ENCODE measurements at places on chromosomes 2 and 18.

DNA sequence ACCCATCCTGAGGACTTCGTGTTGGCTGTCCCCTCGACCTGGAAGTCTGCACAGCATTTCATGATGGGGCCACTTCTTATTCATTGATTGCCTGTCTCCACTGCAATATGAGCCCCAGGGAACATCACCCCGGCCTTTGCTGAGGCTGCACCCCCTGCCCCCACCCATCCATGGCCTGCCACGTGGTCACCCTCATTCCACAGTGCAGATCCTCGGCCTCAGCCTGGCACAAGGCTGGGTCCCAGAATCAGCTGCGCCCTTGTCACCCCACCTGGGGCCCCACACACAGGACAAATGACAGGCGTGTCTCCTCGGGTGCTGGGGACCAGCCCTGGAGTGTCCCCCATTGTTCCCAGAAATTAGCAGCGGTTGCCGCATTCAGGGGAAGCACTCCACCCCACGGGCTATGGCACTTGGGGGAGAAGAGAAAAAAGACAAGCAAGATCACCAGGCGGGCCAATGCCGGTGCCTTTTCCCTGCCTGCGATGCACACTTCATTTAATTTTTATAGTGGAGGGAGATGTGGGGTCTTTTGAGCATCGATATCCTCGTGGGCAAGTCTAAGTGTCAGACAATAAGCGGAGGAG, 157.4 kb downstream of the INHBB start:
- DNase-seq = no peak

DNA sequence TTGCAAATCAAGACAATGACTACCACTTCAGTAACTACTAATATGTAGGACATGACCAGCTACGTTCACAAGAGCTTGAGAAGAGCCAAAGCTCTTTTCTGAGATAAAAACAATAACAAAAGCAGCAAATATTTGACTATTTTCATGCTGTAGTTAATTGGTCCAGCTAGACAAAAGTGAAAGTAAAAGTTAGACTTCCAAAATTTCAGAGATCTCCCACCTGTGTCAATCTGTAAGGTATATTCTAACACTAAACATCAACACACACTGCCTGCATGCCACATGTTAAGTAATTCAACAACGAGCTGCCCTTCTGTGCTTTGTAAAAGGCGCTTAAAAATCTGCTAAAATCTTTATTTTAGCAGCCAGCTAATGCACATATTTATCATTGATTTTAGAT, 185.9 kb downstream of the SLC39A10 start:
- DNase-seq = no peak

DNA sequence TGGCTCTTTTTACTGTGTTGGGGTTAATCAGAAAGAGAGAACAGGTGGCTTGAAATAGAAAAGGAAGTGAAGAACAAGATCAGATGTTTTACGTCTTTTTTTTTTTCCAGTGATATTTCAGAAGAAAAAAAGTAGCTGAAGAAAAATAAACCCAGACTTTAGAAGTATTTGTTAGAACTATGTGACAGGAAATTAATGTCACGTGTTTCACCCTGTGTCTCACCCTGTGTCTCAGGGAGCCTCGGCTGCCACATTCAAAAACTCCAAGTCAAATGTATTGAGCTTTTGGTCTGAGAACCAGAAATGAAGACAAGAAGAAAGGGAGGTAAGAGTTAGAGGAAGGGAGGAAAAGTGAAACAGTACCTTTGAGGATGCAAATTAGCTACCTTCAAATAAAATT, 38.0 kb downstream of the AKAIN1 start:
- no peak for DNase-seq

- DNase-seq = no peak
Measured at GRCh38 chr2:44731505-44731904, 210.0 kb upstream of the SIX3 start.

DNA sequence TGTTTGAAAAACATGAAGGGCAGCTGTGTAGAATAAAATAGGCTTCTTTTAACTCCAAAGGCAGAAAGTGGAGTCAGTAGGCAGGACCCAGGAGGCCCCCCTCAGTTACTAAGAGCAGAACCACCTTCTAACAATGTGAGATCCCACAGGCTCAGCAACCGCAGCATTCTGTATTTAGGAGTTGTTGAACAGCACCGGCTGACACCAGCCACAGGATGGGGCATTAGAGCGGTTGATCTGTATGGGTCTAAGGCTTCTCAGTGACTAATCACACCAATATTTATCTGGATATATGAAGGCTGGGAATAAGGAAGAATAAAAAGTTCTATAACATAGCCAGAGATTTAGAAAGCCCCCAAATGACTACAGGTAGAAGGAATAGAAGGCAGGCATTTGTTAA, 51.7 kb downstream of the MYO5B start:
- no peak for DNase-seq

GRCh38 chr2:147855977-147856376, 11.1 kb downstream of the ACVR2A start:
- no peak for DNase-seq

DNA sequence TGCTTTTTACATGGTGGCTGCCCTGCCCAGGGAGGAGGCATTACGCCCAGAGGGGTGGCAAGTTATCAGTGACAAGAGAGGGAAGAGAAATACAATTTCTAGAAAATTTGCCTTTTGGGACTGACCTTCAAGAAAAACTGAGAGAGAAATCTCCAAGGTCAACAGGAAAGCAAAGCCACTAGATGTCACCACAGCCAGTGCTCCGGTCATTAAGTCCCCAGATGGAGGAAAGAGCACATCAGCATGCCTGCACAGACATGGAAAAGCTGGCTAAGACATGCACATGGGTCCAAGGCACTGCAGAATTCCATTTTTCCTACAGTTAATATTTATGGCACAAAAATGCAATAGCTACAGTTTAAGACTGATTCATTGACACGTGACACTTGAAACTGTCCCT, 21.0 kb downstream of the FHL2 start:
- DNase-seq = no peak

DNA sequence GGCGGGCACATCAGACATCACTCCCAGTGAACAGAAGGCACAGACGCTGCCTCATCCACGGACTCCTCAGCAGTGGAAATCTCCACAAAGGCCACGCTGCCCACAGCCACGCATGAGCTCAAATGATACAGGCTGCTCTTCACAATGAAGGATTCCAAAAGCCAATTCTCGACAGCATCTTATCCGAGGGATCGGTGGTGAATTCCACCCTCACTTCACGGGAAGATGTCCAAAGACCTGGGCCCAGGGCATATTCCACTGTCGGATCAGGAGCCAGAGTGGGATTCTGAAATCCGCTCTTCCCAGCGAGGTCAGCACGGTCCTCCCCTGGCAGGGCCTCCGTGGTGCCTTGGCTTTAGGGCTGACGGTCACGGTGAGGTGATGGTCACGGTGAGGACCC, 55.8 kb downstream of the EIPR1 start:
- DNase-seq = no peak

DNA sequence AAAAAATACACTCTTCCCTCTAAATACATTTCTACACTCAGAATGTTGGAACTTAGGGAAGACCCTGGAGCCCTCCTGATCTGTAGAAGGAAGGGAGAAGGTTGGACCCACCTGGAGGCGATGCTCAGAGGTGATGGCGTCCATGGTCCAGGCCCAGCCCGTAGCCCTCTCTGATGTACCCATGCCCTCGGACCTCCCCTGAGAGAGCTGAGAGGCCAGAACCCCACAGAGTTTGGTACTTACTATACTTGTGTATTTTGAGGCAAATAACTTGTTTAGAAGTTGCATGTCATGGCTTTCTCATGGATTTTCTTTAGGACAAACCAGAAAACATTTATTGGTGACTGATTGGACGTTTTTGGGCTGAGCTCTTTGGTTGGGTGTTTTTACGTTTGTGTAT, 10.5 kb downstream of the CTDP1 start:
- DNase-seq = no peak

DNA sequence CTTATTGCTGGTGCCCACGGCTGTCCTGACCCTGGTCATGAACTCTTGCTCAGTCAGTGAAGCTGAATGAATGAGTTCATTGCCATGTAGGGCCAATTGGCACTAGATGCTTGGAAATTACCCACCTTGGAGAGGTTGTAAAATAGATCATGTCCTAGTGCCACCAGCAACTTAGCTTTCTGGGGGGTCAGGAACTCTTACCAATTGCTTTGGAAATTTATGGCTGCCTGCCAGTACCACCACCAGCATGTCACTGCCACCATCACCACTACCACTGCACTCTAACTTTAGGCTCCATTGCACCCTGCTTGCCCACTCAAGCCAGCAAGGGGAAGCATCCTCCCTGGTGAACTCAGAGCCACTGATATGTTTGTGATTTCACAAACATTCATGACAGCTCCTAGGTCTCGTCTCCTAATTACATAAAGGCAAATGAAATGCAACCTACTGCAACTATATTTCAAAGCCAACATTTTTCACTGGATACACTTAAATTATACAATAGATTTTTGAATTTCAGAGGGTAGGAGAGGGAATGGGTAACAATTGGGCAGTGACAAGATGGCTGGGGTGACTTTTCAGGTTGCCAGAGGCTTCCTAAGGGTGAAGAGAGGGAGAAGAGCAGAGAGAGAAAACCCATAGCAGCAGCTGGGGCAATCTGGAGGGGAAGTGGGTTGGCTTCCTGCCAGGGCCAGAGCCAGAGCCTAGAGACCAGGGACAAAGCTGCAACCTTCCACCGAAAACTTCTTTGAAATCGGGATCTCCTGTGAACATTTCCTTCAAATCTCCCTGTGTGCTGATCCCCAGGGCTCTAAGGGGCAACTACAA, 3.5 kb upstream of the EMILIN1 start:
- DNase-seq = no peak

DNA sequence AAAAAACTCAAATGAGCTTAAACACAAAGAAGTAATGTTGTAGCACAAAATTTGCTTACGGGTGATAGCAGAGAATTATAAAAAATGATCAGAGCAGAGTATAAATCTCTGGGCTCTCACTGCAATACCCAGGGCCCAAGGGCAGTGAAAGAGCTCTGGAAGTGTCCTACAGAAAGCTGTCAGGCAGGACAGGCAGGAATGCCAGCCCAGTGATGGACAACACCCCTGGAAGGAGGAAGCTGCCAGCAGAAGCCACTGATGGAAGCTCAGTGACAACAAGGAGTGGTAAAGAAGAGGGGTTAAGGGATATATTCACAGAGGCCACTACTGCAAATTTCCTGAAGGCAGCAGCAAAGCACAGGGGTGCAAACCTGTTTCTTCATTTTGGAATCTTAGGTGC, 214.9 kb downstream of the L3MBTL4 start:
- no peak for DNase-seq

DNA sequence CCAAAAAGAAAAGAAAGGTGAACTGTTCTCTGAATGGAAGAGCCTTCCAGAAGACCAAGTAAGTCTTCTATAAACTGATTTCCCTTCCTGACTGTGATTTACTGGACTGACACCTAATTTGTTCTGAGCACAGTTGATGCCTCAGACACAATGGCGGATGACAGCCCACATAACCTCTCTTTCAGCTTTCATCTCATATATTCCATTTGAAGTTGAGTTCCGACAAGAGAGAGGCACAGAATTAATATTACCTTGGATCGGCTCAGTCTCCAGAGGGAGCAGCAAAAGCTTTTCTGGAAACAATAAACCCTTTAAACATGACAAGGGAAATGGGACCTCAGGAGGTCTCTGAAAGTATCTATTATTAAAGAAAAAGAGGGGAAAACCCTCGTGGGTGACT, 638.7 kb upstream of the SETBP1 start:
- no peak for DNase-seq

DNA sequence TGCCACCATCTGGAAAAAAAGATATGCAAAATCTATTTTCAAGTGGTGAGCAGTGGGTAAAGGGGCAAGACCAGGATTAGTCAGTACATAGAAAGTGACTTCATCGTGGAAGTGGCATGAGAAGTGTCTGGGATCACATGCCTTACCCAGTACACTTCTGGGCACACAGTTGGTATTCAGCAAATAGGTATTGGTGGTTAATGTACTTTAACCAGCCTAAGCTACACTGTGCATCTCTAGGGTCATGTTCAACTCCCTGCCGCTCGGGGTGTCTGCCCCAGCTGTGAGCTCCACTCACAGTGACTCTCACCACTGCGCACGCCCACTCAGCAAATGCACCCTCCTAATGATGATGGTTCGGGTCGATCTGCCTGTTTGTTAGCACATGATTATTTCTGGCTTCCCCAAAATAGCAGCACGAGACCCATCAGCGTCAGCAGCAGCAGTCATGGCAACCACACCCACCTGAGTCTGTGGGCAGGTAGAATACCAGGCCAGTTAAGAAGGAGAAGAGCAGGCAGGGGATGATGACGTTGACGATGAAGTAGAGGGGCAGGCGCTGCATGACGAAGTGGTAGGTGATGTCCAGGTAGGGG, 11.1 kb downstream of the CHRNA1 start:
- no peak for DNase-seq

DNA sequence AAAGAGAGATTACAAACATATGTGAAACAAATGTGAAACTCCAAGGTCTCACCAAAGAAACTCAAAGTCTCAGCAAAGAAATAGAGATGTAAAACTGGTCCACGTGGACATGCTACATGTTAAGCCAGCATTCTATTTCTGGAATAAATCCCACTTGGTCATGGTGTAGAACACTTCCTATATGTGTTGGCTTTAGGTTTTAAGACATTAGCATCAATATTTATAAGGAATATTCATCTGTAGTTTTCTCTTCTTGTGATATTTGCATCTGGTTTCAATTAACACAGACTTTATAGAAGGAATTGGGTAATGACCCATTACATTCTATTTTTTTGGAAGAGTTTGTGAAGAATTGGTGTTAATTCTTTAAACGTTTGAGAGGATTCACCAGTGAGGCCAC, 133.1 kb downstream of the COPS8 start:
- no peak for DNase-seq

DNA sequence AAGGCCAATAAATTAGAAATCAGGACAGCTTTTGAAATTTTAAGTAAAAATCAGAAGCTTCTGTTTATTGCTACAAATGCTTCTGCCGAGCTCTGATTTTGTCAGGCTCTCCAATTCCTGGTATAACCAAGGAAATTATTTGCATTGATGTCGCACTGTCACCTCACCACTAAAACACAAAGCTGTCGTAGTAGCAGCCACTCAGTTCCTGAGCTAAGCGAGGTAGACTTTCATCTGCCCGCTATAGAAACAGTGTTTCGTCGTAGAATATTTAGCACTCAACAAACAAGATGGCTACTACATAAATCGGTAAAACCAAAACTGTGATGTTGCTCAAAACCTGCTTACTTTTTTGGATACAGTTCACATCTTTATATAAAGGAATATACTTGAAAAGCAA, 141.3 kb upstream of the FOSL2 start:
- DNase-seq = no peak

GRCh38 chr2:36147670-36148390, 207.7 kb upstream of the CRIM1 start:
- no peak for DNase-seq

DNA sequence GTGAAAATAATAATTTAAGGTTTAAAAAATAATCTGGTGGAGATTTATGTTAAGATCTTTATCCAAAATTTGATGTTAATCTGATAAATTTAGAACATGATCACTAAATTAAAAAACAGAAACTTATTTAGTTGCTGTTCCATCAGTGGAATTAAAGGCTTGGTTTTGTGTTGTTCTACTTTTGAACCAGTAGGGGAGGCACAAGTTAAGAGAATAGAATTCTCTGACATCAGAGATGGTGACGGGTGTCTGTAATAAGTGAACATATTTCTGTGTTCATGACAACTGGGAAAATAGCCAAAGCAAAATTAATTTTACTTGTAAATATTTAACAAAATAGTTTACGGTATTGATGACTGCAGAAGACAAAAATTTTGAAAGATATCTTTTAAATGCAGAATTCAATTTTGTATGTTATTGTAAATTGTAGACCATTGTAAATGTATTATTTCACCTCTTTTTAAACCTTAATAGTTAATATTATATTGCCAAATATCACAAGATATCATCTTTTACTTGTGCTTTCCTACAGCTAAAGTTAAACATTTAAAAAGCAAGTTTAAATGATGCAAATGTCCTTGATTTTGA, 106.0 kb downstream of the UBR3 start:
- no peak for DNase-seq

- no peak for DNase-seq
Measured at GRCh38 chr2:231391981-231392380, 3.5 kb upstream of the B3GNT7 start.
